ENCODE measurements at places on chromosomes 3 and 15.

GRCh38 chr3:20726786-20727185 is 540.8 kb upstream of the SGO1 start:
- DNase-seq = no peak

- DNase-seq = no peak
Observed at GRCh38 chr15:52259503-52259902, 36.1 kb downstream of the MYO5C start.

DNA sequence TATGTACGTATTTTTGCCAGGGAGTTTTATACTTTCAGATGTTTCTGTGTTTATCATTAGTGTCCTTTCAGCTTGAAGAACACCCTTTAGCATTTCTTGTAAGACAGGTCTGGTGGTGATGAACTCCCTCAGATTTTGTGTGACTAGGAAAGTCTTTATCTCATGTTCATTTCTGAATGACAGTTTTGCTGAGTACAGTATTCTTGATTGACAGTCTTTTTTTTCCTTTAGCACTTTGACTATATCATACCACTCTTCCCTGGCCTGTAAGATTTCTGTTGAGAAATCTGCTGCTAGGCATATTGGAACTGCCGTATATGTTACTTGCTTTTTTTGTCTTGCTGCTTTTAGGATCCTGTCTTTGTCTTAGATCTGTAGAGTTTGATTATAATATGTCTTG is 5.8 kb downstream of the LNP1 start:
- DNase-seq = no peak

DNA sequence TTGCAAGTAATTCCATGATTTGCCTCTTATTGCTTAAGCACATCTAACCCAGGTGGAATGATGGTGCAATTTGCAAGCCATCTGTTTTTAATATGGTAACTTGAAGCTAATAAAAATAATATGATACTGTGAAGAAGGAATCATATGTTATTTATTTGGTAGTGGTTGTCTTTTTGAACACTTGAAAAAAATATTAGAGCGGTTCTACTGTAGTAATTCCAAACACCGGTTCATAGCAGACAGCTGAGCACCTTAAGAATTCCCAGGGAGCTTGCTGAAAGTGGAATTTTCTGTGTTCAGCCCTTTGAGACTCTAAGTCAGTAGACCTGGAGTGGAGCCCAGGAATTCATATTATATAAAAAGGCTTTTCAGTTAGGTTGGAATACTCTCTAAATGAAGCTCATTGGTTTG is 687.4 kb downstream of the EDEM1 start:
- peak; percentile 61 for DNase-seq

GRCh38 chr3:9653565-9654248 is 4.4 kb downstream of the MTMR14 start:
- DNase-seq = no peak

- DNase-seq = no peak
Observed at GRCh38 chr15:101521069-101521468, 31.6 kb upstream of the PCSK6 start.

Data from pons (tissue), 1 donor.